ENCODE measurements at places on chromosomes 6 and 20. TPM values are rescaled to one million over a fixed set of nuclear protein-coding genes. Genes with fewer than 3 reads are reported as not detected.
A peak's percentile ranks its signal among the peaks of the same experiment; 100 is the strongest.

Gene COL9A3
- total RNA-seq = 18.2 TPM

DNA sequence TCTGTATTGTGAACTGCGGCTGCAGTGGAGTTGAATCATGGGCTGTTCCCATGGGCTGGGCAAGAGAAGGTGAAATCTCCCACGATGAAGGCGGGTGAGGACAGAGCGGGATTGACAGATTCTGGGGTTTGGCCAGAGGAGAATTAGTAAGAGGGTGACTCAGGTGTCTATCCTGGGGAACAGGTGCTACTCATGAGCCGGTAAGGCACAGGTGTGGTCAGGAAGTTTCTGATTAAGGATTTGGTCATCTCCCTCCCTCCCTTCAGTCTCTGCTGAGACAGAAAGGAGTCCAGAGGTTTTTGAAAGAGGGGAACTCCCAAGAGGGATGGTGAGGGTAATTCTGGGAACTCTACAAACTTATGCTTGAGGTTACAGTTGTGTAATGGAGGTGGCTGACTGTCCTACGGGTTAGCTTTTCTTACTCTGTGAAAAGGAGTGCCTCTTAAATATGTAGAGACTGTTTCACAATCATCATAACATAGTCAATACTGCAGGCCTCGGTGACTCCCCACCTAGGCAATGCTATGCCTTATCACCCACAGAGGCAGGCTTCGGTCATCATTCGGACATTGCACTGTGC, 31.5 kb downstream of the SERPINB1 start:
- DNase-seq = peak; percentile 66

- DNase-seq = peak; percentile 50
These were observed 16.6 kb downstream of the CPNE5 start for GRCh38 chr6:36822506-36823269.

DNA sequence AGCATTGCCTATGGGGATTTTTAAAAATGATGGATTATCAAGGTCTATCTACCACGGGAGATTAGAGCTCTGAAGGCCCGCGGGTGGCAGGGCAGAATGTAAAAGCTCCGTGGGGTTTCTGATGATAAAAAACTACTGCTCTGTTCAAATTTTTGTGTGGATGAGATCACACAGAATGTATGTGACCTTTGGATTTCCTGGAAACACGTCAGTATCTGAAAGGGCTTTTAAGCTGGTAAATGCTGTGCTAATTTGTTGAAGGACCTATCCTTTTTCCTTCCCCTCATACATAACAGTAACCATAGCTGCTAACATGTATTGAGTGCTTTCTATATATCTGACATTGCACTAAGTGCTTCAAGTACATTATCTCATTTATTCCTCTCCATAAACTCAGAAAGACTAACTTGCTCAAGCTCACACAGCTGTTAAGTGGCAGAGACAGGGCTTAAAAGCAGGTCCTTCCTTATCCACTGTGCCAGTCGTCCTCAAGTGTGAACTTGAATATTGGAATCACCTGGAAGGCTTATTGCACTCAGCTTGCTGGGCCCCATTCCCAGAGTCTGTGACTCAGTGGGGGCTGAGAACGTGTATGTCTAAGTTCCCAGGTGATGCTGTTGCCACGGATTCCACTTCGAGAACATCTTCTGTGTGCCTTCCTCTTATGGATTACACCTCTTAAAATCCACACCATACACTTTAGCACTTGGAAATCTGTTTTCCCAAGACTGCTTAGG, 1.9 kb upstream of the TMEM242 start:
- DNase-seq = no peak

Gene PROCR
- total RNA-seq = 4.0 TPM

DNA sequence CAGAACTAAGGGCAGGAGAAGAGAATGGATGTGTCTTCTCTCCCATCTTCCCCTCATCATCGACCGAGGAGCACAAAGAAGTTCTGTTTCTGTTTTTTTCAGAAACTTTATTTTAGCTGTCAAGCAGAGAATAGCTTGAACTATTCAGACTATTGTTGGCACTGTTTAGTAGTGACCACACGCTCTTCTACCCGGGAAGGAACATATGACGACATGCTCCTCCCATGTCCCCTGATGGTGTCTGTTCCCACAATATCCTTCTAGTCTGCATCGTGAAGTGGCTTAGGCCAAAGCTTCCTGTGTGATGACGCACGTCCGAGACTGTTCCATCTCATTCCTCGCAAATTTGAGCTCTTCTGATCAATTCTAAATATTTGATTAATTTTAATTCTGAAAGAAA, 27.2 kb upstream of the KIF25 start:
- no peak for DNase-seq

Gene SIRPG
- not detected for total RNA-seq

DNA sequence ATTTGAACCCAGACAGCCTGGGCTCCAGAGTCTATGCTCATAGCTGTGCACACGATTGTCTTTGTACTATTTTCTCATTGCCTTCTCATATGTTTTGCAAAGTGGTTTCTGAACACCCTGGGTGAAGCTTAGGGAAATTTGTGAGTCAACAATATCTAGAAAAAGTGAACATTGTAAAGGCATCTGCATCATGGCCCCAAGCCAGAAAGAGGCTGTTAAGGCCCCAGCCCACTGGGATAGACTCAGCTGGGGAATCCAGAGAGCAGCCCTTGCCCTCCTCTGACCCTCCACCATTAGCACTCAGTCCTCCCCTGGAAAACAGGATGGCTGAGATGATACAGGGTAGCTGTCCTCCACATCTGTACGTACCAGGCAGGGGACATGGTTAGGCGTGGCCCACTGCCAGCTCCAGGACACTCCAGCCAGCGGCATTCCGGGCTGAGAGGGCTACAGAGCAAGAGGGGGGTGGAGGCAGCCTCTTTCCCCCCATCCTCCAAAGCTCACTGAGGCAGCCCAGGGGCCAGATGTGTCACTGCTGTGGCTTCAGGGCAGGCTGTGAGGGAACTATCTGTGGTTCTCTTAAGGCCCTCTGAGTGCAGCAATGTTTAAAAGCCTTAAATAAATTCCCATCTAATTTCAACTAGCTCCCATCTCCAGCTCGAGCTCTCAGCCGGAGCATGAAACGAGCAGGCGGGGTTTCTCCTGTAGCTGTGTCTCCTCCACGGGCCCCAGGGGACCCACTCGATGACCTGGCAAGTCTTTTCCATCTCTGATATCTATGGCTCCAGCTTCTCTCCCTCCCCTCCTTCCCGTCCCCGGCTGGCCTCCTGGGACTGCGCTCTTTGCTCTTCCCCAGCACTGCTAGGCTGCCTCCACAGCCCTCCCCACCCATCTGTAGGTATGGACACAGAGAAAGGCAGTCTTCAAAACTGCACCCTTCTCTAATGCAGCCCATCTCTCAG, 209.4 kb upstream of the LRFN2 start:
- DNase-seq = no peak

GRCh38 chr20:52035977-52036376, 155.6 kb downstream of the ZFP64 start:
- DNase-seq = no peak

DNA sequence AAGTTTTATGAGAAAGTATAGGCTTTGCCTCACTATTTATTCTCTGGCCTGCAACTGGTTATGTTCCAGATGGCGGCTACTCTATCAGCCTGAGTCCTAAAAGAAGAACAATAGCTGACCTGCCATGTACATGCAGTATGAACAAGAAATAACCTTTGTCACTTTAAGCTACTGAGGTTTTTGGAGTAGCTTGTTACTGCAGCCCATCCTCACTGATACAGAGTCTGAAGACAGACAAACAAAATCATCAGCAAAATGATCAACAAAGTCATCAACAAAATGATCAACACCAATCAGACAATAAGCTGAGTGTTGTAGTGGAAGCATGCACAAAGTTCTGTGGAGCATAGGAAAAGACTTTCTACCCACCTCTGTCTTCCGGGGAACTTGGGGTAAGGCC, 82.5 kb downstream of the PLCG1 start:
- no peak for DNase-seq

DNA sequence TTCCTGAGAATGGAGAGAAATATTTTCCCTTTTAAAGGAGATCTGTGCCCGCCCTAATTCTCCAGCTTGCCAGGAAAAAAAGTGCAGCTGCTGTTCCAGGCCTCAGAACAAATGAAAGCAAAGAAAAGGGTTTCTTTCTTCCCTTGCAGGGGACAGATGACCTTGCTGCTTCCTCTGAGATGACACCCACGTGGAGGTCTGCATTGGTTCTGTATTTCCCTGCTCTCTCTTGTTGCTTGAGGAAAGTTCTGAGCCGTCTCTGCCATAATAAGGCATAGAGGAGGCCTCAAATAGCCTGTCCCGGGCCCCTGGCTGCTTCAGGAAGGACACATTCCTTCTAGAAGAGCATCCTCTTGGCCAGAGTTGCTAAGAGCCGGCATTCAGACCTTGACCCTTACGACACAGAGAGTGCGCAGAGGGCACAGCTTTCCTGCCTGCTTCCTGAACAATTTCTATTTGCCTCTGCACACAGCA, 501.8 kb upstream of the SULF2 start:
- DNase-seq = no peak

Gene SNAI1
- 7.1 TPM for total RNA-seq

GRCh38 chr20:19275038-19275629, 62.7 kb downstream of the SLC24A3 start:
- no peak for DNase-seq

Gene PPP1R14C
- total RNA-seq = 13.8 TPM

Gene WFDC5
- not detected for total RNA-seq

DNA sequence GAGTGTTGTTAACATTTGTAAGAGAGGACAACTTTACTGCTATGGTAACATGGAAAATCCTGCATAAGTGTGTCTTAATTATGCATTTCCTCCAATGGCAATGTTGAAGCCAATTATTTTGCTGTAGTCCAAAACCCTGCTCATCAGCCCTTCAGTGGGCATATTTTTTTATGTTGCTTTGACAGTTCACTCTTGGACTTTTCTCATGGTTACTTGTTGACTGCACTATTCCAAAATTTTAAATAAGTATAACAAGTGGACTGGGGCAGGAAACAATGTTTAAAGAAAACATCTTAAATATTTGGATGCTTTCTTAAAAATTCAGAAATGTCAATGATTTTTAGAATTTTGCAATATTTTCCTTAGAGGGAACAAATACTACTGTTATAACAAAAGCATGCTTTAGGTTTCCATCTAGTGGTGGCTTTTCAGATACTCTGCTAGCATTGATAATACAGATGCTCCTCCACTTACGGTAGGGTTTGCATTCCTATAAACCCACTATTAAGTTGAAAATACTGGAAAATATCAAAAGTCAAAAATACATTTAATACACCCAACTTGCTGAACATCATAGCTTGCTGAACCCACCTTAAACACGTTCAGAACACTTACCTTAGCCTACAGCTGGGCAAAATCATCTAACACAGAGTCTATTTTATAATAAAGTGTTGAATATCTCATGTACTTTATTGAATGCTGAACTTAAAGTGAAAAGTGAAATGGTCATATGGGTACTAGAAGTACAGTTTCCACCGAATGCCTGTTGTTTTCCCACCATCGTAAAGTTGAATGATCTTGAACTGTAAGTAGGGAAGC, 86.4 kb downstream of the ADGRG6 start:
- peak; percentile 78 for DNase-seq

DNA sequence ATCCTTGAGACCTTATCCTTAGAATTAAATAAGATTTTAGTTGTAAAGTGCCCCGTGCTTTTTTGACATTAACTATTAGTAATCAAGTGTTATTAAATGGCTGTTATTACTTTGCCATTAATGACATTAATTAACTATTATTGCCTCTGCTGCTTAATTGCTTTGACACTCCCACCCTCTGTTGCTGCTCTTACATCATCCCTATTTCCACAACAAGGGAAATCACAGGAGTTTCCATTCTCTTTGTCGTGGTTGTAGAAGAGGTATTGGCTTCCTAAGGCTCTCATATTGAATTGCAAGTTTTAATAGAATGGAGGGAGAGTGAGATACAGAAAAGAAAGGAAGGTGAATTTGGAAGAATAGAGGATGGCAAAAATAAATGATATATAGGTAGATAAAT, 545.8 kb downstream of the MMUT start:
- DNase-seq = no peak

DNA sequence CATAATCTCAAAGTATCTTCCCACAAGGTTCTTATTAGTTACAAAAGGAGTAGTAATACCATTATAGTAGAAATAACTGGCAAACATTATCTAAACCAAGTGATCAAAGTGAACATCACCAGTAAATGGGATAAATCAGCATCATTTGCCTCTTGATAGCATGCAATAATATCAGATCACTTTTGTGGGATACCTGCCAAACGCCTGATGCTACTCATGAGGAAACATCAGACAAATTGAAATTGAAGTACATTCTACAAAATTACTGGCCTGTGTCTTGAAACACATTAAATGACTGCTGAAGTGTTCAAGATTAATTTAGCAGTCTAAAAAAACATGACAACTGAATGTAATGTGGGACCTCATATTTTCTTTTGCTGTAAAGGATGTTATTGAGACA, 208.1 kb downstream of the TINAG start:
- no peak for DNase-seq

Gene ARMH2
- total RNA-seq = not detected

DNA sequence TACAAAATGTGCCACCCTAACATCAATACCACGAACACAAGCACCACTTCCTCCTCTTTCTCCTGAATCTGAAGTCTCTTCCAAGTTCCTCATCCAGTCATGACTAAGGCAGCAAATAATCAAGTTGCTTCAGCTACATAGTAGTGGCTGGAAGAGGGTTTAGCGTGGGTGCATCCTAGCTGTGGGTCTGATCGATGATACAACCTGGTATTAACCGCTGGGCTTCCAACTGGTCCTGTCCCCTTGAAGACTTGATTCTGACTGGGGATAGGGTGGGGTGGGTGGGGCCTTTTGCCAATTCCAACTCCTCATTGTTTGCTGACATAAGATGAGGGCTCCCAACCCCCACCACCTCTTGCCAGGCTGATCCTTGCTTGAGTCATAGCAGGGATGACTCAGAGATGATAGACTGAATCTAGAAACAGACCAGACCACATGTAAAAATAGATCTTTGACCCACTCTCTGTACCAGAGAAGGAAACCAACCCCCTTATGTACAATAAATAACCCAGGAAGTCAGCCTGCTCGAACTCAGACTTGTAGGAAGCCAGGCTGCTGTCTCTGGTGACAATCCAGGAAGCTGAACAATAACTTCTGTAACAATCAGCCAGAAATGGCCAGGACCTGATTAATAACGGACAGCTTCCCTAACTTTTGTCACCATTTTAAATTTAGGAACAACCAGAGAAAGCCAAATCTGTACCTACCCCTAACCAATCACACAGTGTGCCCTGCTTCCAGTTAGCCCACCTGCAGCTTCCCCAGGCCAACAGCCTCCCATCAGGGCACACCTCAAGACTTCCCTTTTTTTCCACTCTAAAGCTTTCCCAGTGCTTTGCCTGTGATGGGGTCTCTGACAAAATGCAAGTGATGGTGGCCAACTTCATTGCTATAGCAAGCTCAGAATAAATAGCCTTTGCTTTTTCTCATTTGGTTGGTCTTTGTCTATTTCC, 68.9 kb upstream of the FAM184A start:
- peak; percentile 52 for DNase-seq

GRCh38 chr6:67748521-67748920, 886.6 kb upstream of the ADGRB3 start:
- no peak for DNase-seq

All from stomach (tissue), 19 donors.